Hematopoietic multipotent progenitor cell treated with erythropoietin and hydrocortisone succinate and interleukin-3 and kit ligand, for 8 days (in vitro differentiated cells): ENCODE measurements at places on chromosomes 11 and 22.
A peak's percentile ranks its signal among the peaks of the same experiment; 100 is the strongest.

DNA sequence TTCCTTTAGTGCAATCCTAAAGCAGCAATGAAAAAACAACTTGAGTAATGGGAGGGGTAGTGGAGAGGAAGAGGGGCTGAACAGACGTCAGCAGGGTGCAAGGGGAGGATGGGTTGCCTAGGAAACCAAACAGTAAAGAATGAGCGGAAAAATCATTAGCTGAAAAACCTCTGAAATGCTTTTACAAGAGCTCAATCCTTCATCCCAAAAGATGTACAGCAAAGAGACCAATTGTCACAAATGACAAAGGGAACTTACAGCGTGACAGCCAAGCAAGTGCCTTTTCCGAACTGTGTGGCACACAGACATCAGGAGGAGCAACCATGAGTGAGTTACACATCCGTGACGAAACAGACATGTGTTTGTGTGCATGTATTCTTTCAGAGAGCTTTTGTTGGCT is 104.6 kb downstream of the SIK3 start:
- DNase-seq = no peak

GRCh38 chr11:80958987-80959386 is 1518.2 kb upstream of the TENM4 start:
- no peak for DNase-seq

DNA sequence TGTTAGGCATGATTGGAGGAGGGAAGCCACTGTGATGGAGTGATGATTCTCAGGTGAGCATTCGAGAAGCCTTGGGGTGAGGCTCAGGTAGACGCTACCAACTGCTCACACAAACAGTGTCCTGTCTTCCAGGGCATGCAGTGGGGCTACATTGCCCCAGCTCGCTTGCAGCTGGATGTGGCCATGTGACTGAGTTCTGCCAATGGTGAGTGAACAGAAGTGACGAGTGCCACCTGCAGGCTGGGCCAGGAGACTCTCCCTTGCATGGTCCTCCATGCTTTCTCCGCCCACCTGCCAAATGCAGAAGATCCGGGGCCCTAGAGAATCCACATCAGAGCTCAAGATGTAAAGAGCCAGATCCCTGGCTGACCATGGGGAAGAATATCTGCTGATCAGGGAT is 195.9 kb downstream of the BCR start:
- peak; percentile 17 for DNase-seq

DNA sequence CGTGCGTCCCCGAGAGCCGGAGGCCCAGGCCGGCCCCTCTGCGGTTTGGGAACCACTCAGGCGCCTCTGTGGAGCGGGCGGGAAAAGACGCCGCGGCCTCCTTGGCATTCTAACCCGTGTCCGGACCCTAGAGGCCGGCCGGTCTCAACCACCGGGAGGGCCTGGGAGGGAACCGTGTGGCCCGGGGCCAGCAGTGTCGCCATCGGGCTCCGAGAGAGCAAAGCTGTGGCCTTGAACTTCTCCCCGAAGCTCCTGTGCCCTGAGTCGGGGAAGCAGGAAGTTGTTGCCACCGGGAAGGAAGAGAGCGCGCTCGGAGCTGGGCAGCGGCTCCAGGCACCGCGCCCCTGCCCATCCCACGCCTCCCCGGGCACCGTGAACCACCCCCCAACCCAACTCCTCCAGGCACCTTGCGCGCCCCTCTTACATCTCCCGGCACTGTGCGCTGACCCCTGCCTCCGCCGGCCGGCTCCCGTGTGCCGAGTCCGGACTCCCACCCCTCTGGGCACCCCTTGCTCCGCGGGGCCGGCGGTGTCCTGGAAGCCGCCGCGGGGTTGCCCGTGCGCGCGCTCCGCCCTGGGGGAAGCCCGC is 80.0 kb upstream of the PPARA start:
- DNase-seq = peak; percentile 66

GRCh38 chr11:72673284-72673942 is 809 bp downstream of the PDE2A start:
- DNase-seq = no peak

GRCh38 chr11:57500515-57500914 is 15.0 kb downstream of the SLC43A1 start:
- DNase-seq = no peak

- peak; percentile 56 for DNase-seq
Measured at GRCh38 chr22:41925783-41926460, 684 bp downstream of the TNFRSF13C start.

DNA sequence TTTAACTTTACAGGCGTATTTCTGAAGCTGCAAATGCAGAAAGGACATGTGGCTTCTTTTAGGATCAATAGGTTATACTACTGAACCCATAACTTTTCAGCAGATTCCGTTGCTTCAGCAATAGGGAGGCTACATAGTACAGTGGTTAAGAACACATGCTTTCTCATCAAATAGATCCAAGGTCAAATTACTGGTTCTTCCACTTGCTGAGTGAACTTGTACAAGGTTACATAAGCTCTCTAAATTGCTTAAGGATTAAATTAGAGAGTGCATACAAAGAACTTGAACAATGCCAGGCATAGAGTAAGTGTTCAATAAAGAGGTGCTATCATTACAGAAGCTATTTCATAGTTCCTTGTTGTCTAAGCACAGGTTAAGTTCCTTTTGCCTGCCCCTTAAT is 129.6 kb downstream of the BARX2 start:
- DNase-seq = no peak

DNA sequence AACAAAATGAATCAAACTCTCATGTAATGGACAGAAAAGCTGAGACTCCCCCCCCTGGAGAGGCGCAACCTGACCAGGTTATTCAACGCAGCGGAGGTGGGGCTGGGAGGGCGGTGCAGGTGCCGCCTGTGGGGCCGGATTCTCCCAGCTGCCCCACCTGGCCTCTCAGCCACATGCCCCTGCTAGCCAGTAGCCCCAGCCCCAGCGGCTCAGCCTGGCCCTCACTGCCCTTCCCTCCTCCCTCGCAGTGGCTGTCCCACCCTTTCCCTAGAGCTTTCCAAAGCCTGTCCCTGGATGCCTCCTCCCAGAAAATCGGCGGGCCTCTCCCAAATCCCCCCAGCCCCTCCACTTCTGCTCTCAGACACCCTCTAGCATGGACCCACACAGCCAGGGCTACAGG is 31.2 kb upstream of the RASD2 start:
- DNase-seq = no peak

- no peak for DNase-seq
Measured at GRCh38 chr11:118051611-118052461, 25.0 kb upstream of the TMPRSS4 start.

GRCh38 chr11:47137476-47137875 is 39.2 kb downstream of the ARFGAP2 start:
- DNase-seq = no peak

- DNase-seq = no peak
Measured at GRCh38 chr11:66317322-66317722, 478 bp upstream of the CD248 start.

- DNase-seq = no peak
Measured at GRCh38 chr22:27654546-27655445, 146.8 kb downstream of the MN1 start.

DNA sequence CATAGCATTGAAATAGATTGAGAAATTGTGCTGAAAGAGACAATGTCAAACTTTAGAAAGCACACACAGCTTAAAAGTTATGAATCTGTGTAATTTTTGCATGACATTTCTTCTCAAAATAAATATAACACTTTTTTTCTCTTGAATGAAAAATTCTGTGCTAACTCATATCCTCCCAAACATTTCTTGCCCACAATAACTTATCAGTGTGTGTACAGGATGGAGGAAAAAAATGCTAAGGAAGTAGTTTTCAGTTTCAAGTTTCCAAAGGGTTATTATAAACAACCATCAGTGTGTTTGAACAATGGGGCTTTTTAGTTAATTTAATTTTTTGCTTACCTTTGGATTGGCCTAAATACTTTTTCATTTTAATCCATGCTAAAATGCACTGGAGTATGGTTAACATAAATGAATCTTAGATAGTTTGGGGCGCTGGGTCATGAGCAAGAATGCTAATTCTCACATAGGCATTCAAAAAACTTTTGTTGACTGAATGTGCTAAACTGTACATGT is 82.9 kb upstream of the ARHGAP20 start:
- DNase-seq = peak; percentile 4

- no peak for DNase-seq
Measured at GRCh38 chr22:47408409-47408808, 646.0 kb downstream of the TBC1D22A start.

- DNase-seq = no peak
Measured at GRCh38 chr11:113240790-113241635, 73.4 kb upstream of the TTC12 start.

DNA sequence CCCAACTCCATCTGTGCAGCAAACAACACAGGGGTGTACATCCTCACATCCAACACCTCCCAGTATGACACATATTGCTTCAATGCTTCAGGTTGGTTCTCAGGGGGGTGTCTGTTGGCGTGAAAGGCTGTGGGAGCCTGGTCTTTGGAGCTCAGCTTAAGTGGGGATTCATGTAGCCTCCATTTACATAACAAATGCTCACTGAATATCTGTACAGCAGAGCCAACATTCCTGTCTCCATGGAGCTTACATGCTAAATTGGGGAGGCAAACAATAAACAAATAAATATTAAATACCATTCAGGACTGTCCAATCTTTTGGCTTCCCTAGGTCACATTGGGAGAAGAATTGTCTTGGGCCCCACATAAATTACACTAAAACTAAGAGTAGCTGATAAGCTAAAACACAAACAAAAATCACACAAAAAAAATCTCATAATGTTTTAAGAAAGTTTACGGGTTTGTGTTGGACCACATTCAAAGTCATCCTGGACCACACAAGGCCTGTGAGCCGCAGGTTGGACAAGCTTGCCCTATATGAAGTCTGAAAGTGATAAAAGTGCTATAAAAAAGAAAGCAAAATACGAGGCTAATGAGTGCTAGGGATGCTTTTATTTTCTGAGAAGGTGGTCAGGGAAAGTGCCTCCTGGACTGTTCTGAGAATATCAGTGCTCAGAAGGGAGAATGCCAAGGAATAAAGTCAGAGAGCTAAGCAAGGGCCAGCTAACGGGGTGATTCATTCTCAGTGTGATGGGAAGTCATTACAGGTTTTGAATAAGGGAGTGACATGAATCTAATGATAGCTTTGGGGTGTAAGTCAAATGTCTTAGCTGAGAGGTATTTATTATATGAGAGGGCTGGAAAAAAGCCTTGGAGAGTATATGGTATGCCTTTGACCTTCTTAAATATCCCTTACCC is 41.6 kb downstream of the CD44 start:
- no peak for DNase-seq

DNA sequence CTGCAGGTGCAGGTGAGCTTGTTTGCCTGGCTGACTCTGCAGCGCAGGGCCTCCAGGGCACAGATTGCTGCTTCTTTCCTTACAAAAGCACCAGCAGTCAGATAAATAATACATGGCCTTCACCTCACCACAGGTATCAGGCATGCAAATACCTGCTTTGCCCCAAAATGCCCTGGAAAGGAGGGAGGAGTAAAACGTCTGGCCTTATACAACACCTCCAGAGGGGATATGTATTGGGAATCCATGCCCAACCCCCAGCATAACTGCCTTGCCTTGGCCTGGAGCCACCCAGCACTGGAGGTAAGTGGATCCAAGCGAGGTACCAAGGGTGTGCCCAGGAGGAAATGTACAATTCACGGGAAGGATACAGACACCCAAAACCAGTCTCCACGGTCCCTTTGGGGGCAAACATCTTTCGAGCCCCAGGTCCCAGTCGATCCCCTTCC is 860 bp downstream of the TMEM184B start:
- no peak for DNase-seq

DNA sequence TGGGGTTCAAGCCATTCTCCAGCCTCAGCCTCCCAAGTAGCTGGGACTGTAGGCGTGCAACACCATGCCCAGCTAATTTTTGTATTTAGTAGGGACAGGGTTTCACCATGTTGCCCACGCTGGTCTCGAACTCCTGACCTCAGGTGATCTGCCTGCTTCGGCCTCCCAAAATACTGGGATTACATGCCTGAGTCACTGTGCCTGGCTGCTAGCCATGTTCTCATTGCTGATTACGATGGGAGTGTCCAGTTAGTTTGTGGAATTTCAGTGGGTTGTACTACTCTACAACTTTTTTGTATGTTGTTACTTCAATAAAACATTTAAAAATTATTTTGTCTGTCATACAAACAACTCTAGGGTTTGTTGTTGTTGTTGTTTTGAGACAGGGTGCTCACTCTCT is 4.8 kb upstream of the VPS11 start:
- DNase-seq = peak; percentile 86
